Activated CD4-positive, CD25-positive, alpha-beta regulatory T cell treated with anti-CD3 and anti-CD28 coated beads, Interleukin-2, amount 50 U/mL, for 72 hours (primary cell): ENCODE measurements at places on chromosomes 16 and 17.

DNA sequence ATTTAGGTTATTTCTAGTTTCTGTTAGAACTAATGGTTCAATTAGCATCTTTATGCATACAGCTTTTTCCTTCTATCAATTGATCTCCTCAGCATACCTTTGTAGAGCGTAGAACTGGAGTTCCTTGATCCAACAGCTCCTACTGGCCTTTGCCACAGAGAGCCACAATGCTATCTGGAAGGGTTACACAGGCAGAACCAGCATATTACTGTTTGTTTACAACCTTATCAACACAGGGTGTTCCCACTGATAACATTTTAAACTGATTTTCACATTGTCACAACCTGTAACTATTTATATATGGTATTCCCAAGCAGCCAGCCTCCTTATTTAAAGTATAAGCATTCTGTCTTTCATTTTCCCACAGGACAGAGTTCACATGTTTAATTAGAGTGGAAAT lies 382.2 kb downstream of the MAF start:
- no peak for DNase-seq

DNA sequence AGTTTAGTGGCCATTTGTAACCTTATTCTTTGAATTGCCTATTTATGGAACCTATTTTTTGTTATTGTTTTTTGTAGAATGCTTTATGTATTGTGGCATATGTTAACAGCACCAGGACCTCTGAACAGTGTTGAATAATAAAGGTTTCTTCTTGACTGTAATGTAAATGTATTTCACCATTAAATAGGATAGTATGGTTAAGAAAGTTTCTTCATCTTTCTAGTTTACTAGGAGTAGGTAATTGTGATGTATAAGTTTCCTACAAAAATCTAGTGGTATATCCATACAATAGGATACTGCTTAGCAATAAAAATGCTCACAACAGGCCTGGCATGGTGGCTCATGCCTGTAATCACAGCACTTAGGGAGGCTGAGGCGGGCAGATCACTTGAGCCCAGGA lies 52.3 kb downstream of the TAOK1 start:
- no peak for DNase-seq

DNA sequence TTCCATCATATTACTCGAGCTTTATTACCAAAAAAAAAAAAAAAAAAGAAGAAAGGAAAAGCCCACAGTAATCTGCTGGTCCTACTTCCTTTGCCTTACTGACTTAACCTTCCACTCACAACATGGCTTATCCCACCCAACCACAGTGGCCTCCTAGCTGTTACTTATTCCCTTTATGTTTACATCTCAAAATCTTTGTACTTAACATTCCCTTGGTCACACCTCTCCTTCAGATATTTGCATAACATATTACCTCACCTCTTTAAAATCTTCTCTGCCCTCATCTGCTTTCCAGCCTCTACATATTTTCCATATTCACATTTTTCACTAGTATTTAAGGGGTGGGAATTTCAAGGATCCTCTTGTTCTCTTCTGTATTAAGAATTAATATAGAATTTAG lies 327.0 kb upstream of the TBX2 start:
- no peak for DNase-seq

- no peak for DNase-seq
Observed at GRCh38 chr17:20986767-20987510, 55.9 kb downstream of the USP22 start.

- no peak for DNase-seq
Observed at GRCh38 chr16:54957403-54958166, 26.9 kb downstream of the IRX5 start.

GRCh38 chr17:76120658-76121008 lies 17.0 kb upstream of the EXOC7 start:
- no peak for DNase-seq

DNA sequence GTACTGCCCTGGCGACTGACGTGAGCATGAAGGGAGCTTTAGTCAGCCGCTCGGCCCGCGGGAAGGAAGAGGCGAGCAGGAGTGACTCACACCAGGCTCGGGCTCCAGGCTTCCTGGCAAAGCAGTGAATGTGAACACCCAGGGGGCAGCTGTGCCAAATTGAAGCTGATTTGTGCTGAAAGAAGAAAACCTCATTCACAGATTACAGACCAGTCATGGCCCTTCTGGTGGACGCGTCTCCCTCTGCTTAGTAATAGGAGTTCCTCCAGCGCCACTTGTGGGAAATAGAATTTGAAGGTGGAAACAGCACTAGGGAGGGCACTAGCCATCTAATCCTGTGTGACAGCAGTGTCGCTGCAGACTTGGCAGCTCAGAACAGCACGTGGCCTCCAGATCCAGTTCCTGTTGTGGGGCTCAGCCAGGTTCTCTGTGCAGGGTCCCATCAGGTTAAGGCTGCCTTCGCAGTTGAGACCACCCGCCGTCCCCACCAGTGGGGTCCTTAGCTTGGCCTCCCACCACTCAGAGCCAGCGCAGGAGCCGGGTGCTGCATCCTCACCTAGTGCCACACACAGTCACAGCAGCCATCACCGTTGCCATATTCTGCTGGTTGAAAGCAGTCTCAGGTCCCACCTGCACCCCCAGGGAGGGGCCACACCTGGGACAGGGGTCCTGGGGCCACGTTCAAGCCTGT lies 164.5 kb upstream of the CHMP6 start:
- no peak for DNase-seq

DNA sequence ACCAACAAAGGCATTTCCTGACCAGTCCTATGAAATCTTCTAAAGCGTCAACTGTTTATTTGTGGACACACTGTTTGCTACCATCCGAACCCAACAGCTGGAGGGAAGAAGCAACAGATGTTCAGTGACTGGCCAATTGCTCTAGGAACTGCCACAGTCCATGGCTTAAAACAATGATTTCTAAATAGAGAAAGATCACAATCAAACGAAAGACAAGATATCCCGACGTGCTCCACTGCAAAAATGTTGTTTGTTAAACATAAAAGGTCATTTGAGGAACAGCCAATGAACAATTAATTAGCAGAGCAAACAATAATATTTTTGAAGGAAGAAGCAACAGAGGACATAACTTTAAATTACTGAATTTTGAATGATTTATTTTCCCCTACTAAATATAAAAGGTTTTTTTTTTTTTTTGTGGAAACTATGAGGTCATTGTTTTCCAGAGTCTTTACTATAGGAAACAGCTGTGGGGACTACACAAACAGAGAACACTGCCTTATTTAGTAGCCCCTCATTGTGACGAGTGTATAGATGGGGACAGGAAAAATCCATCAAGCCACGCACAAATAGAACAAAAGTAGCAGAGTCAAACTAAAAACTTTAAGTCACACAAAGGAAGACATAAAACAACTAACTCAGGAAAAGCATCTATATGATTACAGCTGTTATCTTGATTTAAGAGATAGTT lies 17.2 kb downstream of the USP31 start:
- no peak for DNase-seq

- DNase-seq = peak; percentile 94
Observed at GRCh38 chr16:2752035-2752849, at the start of gene SRRM2. Gene SRRM2 (plus strand): TSS chr16:2752638. CDS start chr16:2756365, 3,727 bp downstream.

GRCh38 chr16:81432937-81433557 lies 11.6 kb upstream of the CMIP start:
- DNase-seq = no peak

- DNase-seq = peak; percentile 43
Observed at GRCh38 chr17:7932483-7932891, 481 bp downstream of the CNTROB start.

DNA sequence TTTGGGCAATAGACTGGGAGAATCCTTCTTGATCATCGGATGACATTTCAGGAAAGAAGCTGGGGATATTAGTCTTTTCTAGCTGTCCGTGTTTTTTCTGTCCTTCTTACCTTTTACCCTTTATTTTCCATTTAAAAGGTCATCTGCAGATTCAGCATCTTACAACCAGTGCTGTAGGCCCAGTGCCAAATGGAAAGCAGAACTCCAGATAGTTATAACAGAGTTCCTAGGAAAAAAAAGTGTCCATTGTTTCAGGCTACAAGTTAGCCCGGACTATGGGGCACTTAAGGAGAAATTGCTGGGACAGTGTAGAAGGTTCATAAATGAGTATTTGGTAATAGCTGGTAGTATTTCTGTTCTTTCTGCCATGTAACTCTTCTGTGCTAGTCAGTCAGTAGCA lies 28.4 kb downstream of the LDHD start:
- DNase-seq = no peak
